Activated CD4-positive, alpha-beta T cell treated with anti-CD3 and anti-CD28 coated beads, Interleukin-10, Interleukin-2, amounts not matched to agents 100 ng/mL and 50 ng/mL, durations not matched to agents 16 hours and 8 hours (primary cell): ENCODE measurements at places on chromosomes 2 and 18.
A peak's percentile ranks its signal among the peaks of the same experiment; 100 is the strongest.

DNA sequence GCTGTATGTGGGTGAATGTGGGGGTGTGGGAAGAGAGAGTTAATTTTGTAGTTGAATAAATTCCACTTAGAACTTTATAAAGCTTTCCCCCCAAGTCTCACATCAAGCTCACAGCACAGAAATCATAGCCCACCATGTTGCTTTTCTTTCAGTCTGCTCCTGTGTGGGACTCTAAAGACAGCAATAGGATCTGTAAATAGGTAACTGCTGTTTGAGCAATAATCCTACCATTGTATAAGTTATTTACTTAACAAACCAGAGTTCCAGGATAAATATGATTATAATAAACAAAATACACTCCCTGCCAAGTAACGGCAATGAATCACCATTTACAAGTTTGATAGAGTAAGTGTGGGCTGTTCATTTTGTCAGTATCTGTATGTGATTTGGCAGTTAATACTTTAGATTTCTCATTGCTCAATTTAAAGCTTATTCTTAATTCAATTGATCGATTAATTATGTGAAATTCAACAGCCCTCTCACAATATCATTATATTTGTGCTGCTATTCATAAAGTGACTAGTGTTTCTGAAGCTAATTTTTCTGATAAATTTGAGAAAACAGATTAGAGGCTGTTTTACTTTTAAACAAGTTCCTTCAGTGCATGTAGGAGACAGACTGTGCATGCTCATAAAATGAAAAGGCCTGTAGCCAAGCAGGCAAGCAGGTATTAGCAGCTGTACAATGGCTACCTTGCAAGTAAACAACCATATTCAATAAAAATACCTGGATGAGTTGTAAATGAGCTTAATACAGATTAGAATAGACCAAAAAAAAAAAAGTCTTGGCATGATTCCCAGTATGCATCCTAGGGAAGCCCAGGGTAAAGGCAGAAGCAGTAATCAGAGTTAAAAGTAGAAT, 142.7 kb downstream of the PDE11A start:
- DNase-seq, result no peak

- DNase-seq, result no peak
Measured at GRCh38 chr18:44517136-44517535, 163.6 kb upstream of the SETBP1 start.

GRCh38 chr2:27993402-27993787, 102.9 kb downstream of the BABAM2 start:
- DNase-seq, result no peak

DNA sequence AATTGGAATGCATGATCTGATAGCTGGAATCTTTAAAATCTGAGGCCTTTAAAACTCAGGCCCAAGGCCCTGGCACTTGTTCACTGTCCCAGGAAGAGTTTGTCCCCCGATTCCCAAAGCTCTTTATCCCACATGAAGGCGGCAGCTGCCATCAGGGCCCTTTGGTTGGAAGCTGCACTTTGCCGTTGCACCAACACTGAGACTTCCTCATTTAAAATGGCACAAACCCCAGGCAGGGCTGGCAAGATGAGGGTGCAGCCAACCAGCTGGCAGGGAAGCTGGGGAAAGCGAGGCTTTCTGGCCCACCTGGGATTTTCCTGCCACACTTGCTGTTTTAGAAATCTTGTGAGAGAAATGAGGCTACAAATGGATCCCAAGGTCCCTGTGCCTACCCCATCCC, 6.3 kb downstream of the FLACC1 start:
- DNase-seq, result no peak

DNA sequence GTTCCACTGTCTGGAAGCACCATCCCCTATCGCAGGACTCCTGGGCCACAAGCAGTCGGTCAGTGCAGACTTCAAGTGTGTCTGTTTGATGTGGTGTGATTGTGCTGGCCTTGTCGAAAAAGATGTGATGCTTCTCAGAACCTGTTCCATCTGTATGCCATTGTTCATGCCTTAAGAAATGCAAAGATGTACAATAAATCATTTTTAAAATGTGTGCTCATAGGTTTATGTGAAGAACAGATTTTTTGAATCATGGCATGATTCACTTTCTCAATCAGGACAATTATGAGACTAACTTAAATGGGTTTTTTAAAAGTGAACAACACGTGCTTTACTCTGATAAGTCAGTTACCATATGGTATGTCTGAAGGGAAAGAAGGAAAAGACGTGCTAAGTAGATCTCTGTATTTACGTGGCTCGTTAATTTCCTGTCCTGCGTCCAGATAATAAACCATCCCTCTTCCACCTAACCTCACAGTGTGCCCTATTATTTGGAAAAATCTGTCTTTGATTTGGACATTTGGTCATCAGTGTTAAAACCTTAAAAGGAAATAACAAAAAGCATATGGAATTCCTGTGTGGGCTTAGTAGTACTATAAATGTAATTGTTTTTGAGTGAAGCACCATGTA, 54.9 kb downstream of the PRKRA start:
- DNase-seq, result no peak

- DNase-seq, result no peak
Measured at GRCh38 chr18:62744076-62744968, 29.0 kb downstream of the PHLPP1 start.

DNA sequence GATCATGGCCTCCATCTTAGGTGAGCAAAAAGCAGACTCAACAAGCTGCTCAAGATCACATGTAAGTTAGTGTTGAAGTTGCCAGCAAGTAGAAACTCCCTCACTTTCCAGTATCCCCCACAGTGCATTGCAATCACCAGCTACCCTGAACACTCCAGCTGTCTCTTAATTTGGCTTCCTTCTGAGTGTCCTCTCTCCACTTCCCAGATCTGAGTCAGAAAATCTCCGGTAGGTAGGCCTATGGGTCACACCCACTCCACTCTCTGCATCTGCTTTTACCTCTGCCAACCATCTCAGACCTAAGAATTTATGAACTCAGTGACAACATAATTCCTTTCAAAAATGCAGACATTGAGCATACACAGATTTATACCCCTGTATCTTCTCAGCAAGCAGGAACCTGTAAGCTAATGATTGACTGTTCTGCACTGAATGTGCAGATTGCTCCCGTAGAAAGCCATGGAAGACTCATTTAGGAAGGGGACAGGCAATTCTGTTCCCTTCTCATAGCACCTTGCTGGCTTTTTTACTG, 656.9 kb downstream of the EPHA4 start:
- no peak for DNase-seq

DNA sequence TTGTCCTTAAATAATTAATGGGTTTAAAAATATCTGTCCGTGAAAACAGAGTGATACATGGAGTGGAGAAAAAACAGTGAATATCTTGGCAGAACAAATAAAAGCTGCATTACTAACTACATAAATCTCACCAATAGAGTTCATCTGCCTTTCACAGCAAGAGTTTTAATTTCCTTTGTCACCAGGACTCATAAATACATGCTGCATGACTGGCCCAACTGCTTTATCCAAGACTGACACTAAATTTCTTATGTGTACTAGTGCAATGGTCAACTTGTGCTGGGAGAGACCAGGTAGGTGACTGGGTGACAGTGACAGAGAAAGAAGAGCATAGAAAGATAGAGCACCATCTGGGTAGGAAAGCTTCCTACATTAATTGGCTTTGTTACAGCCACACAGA, 402.8 kb downstream of the RAD51AP2 start:
- DNase-seq, result no peak

GRCh38 chr18:51520676-51521180, 323.2 kb upstream of the MEX3C start:
- DNase-seq, result peak; percentile 4

GRCh38 chr2:64391424-64391823, 62.5 kb upstream of the LGALSL start:
- DNase-seq, result no peak

GRCh38 chr2:22035361-22035830, 911.6 kb downstream of the TDRD15 start:
- no peak for DNase-seq
